Stimulated activated CD8-positive, alpha-beta memory T cell treated with anti-CD3 and anti-CD28 coated beads, Interleukin-7, amount 100 ng/mL, for 24 hours (primary cell): ENCODE measurements at places on chromosomes 16 and 17.

DNA sequence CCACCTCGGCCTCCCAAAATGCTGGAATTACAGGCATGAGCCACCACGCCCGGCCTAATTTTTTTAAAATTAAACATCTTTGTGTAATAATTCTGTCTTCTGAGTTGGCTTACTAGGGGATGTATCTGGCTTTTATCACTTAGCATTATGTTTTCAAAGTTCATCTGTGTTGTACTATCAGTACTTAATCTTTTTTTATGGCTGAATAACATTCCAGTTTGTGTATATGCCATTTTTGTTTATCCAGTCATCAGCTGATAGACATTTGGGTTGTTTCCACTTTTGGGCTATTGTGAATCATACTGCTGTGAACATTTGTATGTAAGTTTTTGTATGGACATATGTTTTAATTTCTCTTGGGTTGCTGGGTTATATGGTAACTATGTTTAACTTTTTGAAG lies 69.0 kb downstream of the CHD9 start:
- DNase-seq = no peak

DNA sequence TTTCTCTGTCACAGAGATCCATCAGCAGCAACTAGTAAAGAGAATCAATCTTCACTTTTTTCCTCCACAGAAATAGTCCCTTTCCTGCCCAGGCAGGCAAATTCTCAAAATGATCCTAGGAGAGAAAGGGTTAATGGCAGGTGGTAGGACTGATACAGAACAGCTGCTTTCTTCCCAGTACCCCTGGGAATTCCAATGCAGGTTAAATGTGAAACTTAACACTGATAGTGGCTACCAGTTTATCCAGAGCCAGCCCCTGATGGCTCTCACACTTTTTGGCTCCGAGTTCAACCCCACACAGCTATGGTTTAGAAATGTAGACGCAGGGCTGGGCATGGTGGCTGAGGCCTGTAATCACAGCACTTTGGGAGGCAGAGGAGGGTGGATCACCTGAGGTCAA lies 22.2 kb downstream of the MARVELD3 start:
- no peak for DNase-seq

DNA sequence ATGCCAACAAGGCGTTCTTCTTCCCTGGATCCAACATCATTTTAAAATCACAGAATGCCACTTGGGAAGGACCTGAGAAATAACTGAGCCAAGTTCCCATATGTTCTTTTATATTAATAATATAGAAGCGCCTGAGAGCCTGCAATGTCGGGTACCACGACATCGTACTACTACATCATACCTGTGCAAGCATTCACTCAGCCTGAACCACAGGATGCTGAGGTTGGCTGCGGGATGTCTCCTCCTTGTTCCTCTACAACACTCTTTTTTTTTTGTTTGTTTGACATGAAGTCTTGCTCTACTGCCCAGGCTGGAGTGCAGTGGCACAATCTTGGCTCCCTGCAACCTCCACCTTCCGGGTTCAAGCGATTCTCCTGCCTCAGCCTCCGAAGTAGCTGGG lies 2.1 kb upstream of the ATP2C2 start:
- no peak for DNase-seq

DNA sequence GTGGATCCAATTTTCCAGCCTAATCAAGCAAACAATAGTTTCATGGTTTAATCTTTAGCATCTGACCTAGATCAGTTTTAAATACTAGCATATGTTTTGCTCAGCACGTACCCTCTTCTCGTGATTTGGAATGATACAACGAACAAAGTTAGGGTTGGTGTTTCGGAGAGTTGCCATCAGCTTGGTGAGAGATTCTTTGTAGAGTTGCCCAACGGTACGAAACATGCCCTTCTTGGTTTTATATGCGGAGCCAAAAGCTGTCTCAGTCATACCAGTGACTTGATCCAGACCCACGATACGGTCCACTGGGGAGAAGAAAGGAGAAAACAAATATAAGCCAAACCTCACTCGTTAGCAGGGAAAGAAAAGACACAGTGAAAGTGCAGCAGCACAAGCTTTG lies 85.3 kb downstream of the NDEL1 start:
- no peak for DNase-seq

DNA sequence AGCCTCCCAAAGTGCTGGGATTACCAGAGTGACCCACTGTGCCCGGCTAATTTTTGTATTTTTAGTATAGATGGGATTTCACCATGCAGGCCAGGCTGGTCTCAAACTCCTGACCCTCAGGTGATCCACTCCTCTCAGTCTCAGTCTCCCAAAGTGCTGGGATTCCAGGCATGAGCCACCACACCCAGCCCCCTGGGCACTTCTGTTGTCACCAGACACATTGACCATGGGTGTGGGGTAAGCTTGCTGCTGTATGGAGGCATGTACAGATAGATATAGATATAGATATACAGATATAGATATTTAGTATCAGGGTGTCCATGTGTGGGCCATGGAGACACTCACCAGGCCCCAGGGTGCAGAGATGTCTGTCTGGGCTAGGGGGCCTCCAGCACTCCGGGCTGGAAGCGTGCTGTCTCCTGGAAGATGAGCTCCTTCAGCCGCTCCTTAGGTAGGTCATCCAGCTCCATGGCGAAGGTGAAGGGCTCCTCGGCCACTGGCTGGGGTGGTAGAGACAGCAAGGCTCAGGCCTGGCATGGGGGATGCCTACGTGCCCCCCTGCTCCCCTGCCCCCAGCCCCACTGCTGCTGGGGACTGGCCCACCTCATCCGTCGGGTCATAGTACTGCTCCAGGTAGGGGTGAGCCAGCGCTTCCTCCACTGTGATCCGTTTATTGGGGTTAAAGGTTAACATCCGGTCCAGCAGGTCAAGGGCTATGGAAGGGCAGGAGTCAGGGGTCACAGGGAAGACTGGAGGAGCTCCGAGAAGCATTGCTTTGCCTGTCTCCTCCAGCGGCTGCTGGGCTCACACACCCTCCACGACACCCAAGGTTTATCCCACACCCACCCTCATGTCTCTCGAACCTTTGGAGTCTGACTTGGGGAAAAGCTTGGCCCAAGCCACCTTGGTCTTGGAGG lies 3.2 kb upstream of the GDPD3 start:
- no peak for DNase-seq

GRCh38 chr16:30794634-30795033 lies 7.6 kb upstream of the ZNF629 start:
- DNase-seq = no peak

DNA sequence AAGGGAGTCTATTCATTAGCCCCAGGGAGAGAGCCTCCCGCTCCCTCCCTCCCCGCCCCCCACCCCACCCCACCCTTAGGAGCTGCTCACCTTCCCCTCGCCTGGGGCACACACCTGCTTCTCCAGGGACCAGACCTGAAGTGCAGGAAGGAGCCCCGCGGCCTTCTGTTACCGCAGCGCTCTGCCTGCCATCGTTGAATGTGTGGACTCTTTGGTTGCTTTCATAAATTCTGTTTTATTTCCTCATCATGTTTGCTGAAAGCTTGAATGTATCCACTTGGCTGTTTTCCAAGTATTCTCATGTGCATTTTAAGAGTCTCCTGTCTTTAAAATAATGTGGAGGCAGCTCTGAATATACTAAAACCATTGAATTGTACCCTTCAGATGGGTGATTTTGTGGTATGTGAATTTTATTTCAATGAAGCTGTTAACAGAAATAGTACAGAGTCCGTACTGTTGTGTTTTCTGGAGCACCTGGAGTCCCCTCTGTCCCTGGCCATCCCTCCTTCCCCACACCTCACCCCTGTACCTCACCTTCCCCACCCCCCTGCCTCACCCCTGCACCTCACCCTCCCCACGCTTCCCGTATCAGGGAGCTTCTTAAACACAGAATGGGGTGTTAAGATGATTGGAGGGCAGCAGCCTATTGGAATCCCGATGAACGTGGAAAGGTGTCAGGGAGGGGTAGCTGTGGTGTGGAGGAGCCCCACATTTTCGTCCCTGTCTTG lies 25.5 kb downstream of the RAB11FIP3 start:
- no peak for DNase-seq

DNA sequence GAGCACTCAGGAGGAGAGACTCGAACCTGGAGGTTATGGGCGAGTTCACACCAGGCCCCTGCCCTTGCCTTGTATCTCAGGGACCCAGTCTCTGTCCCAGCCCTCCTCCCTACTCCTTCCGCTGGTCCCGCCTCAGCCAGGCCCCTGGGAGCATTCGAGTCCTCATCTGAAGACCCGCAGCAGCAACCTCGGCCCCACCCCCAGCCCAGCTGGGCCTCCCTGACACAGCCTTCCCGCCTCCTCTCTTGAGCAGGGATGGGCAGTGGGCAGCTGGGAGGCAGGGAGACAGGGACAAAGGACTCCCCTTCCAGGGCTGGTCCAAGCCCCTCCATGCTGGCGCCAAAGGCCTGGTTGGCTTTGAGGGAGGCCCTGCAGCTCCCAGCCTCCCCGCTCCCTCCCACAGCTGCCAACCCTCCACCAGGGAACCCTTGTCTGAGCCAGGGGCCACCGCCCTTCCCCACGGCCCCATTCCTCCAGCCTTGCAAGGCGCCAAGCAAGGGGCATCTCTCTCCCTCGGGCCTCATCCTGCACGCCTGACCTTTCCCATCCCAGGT lies 15.4 kb upstream of the ZC3H18 start:
- DNase-seq = no peak

DNA sequence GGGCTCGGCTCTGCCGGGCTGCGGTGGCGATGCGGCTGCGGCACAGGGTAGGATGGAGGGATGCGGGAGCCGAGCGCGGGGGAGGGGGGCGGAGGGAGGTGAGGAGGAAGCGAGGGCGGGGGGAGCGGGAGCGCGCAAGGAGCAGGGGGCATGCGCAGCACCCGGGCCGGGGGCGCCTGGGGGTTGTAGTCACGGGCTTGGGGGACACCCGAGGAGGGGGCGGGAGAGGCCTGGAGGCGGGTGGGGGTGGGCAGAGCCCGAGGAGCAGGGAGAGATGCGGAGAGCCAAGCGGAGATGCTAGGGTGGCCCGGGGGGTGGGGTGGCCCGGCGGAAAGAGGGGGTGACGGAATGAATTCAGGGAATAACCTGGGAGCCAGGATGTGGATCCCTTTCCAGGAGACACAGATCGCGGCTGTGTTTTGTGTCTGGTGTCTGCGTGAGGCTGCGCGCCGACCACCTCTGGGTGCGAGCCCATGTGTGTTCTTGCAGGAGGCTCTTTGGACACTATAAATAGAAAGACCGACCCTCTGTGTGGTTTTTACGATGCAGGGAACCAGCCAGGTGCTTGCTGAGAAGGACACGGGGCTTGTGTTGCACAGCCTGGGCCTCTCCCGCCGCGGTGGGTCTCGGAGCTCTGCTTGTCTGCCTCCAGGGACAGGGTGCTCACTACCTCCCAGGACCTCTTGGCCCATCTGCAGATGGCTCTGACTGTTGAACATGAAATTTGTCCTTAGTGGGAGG lies at the start of gene STX1B:
TSS of gene STX1B (minus strand) at position 54 of the 741 bp plus-strand sequence. CDS start 242 bp downstream, outside the sequence.
- DNase-seq = peak; percentile 18
